ENCODE measurements at places on chromosomes 2 and 18. TPM values are rescaled to one million over a fixed set of nuclear protein-coding genes. Genes with fewer than 3 reads are reported as not detected.

Gene MEP1B
- total RNA-seq = not detected

Gene IL1RN
- 1.1 TPM for total RNA-seq

Gene L3MBTL4
- 0.50 TPM for total RNA-seq

Gene ALPI
- total RNA-seq = 0.10 TPM

Gene AQP12B
- 0.25 TPM for total RNA-seq

Gene CLEC4F
- 1.1 TPM for total RNA-seq

Gene NCKAP5
- 1.3 TPM for total RNA-seq

Gene TYW5
- 13.3 TPM for total RNA-seq

Gene UGT1A4
- 0.10 TPM for total RNA-seq

Gene C2orf78
- 0.10 TPM for total RNA-seq

Gene ANXA4
- total RNA-seq = 14.6 TPM

Gene IL37
- total RNA-seq = not detected

Gene DCDC2C
- not detected for total RNA-seq
